K562 (cell line): ENCODE measurements at places on chromosomes 7 and 10.
A peak's percentile ranks its signal among the peaks of the same experiment; 100 is the strongest.

DNA sequence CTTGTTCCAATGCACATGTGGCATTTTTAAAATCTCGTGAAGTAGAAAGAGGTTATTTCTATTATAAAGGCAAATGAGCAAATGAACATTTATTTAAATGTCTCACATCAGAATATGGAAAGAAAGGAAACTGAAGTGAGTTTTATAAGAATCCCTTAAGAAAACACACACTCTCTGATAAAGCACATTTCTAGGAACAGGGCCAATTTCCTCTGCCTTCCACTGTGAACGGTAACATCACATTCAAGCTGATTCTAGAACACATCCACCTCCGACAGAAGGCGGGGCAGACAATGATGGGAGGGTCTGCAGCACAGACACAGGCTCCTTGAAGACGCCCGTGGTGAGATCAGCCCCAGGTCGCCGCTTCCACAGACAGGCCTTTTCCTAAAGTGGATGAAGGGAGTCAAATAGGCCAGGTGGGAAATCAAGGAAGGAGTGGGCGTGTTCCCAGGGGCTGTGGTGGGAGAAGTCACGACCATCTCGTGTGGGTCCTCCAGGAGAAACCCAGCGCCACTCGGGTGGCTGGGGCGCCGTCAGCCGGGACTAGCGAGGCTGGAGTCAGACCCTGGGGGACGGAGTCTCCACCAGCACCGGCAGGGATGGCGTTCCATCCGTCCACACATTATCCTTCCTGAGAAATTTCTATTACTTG is 31.1 kb downstream of the PITRM1 start:
- DNase-seq = no peak

GRCh38 chr10:124032971-124033886 is 60.2 kb downstream of the CHST15 start:
- peak; percentile 12 for DNase-seq

GRCh38 chr10:112588225-112588990 is 141.4 kb downstream of the VTI1A start:
- no peak for DNase-seq

- no peak for DNase-seq
These were observed 99.7 kb upstream of the NOBOX start for GRCh38 chr7:144503215-144503614.

DNA sequence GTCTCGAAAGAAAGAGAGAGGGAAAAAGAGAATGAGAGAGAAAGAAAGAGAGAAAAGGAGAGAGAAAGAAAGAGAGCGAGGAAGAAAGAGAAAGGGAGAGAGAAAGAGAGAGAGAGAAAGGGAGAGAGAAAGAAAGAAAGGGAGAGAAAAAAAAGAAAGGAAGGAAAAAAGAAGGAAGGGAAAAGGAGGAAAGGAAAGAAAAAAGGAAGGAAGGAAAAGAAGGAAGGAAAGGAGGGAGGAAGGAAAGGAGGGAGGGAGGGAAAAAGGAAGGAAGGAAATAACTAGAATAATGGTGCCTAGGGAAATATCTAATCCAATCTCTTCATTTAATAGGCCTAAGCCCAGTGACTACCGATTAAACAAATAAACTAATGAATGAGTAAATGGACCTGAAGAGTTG is 85.4 kb upstream of the LYZL1 start:
- no peak for DNase-seq

DNA sequence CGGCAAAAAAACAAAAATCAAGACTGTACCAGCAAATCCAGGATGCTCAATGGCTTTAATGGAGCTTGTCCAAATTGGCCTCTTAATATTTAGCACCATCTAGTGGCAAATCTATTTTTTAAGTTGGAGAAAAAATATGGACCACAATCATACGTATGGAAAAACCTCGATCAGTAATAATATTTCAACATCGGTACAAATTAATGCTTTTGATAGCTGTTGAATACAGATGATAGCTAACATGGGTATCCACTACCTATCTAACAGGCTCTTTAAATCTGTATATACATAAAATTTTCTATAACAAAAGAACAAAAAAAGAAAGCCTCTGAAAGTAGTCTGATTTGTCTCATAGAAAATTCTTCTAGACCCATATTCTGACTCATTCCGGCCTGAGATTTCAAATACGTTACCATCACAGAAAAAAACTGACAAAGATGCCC is 29.2 kb downstream of the COA1 start:
- no peak for DNase-seq

DNA sequence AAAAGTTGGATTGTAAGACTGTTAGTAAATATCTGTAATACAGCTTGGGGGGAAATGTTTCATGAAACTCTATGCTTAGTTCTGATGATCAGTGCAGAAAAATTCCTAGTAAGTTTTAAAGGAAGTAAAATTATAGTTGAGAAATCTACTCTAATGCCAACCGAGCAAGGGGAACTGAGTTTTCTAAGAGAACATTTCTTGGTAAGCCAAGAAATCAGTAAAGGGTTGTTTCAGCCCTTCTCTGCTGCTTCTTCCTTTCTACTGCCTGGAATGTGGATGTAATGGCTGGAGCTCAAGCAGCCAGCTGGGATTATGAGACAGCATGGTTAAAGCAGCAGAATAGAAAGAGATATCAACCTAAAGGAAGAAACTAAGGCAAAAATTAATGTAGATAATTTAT is 15.9 kb upstream of the AKR1B1 start:
- no peak for DNase-seq

- peak; percentile 55 for DNase-seq
These were observed 6.9 kb upstream of the CREB3L2 start for GRCh38 chr7:138008588-138009349.

GRCh38 chr7:92988051-92988450 is 129.7 kb downstream of the SAMD9 start:
- DNase-seq = peak; percentile 43

DNA sequence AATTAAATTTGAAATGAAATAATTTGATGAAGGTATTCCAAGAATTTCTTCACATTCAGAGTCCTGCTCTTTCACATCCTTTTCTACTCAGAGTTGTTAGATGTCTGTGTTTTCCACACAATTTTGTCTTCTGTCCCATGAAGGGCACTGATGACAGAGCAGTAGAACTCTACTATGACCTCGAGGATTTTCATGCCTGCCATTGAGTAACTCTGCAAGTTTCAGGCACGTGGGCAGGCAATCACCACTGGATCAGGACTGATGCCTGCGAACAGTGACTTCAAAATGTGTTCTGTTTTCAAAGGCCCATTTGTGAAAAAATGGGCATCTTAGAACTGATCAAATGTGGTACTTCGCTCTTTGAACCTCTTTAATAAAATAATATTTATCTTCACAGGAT is 91.1 kb downstream of the CDK6 start:
- no peak for DNase-seq

- no peak for DNase-seq
These were observed 69.4 kb downstream of the CCSER2 start for GRCh38 chr10:84397735-84398144.

DNA sequence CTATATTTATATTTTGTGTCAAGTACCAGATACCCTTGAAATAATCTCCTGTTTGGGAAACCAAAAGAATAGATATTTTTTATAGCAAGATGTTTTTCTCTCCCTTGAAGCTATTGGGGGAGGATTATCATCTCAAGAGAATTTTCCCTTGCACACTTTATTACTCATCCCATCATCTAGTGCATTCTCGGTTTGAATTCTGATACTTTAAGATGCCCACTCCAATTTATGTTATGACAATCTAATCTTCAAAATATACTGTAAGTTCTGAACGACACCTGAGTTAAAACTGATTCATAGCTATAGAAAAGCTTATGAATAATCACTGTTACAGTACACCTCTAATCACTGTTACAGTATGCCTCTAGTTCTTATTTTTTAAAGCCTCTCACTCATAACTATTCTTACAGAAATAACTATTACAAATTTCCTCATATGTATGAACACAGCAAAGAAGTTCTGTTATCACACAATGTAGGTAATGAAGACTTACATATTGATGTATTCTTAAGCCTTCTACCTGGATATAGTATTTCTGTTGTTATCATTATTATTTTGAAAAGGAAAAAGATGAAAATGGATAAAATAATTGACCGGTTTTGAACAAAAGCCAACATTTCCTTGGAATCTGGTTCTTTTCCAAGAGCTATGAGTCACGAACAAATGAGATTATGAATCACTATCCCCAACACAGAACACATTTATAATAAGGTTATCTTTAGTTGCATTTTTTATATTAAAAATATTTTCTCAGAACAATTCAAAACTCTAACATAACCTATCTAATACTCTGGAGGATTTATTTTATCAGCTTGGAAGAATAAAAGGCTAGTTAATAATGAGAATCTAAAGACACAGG is 72.3 kb upstream of the FAM13C start:
- no peak for DNase-seq

DNA sequence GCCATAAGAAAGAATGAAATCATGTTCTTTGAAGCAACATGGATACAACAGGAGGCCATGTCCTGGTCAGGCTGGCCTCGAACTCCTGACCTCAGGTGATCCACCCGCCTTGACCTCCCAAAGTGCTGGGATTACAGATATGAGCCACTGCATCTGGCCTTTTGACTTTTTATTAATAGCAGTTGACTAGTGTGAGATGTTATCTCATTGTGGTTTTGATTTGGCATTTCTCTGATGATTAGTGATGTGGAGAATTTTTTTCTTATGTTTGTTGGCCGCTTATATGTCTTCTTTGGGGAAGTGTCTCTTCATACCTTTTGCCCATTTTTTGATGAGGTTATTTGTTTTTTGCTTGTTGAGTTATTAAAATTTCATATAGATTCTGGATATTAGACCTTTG is 400.9 kb downstream of the SUGCT start:
- DNase-seq = no peak

- DNase-seq = no peak
These were observed 1.7 kb downstream of the SH2B2 start for GRCh38 chr7:102288285-102288930.

DNA sequence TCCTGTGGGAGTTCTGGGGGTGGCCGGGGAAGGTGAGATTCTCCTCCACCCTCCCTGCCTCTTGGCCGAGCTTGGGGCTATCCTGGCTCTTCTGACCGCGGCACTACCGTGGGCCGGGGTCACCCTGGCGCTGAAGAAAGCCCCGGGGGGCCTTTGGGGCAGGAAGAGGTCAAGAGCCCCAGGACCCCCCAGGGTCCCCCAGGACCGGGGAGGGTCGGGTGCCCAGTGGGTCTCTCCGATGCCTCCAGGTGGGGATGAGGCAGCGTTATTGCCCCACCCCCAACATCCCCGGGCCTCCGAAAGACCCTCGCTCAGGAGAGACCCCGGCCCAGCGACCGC is 439 bp upstream of the KNDC1 start:
- no peak for DNase-seq

- DNase-seq = no peak
These were observed 97.6 kb upstream of the ZNF438 start for GRCh38 chr10:31129271-31129670.

GRCh38 chr10:130545697-130546096 is 409.5 kb downstream of the GLRX3 start:
- no peak for DNase-seq

DNA sequence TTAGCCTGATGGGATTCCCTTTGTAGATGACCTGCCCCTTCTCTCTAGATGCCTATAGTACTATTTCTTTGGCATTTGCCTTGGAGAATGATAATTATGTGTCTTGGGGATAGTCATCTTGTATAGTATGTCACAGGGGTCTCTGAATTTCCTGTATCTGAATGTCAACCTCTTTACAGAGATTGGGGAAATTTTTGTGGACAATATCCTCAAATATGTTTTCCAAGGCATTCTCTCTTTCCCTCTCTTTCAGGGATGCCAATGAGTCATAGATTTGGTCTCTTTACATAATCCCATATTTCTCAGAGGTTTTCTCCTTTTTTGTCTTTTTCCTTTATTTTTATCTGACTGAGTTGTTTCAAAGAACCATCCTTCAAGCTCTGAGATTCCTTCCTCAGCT is 99.4 kb downstream of the CTNNA3 start:
- no peak for DNase-seq

- no peak for DNase-seq
These were observed 162.3 kb downstream of the ZNF33B start for GRCh38 chr10:42476101-42476500.

DNA sequence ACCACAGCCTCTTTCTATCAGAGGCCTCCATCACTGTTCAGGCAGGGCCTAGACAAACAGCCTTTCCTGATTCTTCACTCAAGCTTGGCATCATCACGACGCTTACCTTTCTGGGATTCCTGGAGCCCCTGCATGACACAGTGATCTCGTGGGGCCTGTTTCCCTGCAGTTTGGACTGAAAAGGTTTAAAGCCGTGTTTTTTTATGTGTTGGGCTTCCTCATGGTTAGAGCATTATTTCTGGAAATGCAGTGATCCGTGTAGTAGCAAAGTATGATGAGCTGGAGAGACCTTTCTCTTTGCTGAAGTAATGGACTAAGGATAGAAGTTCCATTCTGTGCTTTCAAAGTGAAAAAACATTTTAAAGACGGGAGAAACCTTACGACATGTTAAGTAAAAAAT is 169.1 kb downstream of the BMPER start:
- DNase-seq = no peak

DNA sequence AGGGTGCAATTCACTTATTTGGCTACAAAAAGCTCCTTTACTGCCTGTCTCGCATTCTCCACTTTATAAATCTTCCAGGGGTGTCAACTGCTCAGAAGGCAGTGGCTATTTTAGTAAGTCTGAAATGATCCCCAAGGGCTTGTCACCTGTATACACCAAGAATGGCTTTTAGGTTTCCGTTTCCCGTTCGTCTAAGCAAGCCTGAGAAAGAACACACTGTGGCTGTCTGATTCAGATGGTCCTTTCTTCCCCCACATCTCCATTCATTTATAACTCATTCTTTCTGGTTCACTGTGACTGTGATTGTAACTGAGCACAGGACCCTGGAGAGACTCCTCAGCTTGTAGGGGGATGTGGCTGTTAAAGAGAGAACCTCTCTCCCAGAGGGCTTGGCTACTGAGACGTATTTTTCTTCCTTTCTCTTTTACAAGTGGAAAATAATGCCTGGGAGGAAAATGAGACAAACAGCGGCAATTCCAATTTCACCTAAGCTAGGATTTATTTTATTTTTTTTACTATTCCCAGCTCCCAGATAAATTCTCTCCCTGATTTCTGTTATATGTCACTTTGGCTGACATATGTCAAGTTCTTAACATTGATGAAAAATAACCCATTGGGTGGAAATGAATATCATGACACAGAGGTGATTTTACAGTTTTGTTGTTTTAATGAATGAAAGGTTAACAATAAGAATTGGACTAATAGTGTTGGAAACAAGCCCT is 129.3 kb downstream of the FAM107B start:
- no peak for DNase-seq
